ENCODE measurements at places on chromosomes 11 and 22.

DNA sequence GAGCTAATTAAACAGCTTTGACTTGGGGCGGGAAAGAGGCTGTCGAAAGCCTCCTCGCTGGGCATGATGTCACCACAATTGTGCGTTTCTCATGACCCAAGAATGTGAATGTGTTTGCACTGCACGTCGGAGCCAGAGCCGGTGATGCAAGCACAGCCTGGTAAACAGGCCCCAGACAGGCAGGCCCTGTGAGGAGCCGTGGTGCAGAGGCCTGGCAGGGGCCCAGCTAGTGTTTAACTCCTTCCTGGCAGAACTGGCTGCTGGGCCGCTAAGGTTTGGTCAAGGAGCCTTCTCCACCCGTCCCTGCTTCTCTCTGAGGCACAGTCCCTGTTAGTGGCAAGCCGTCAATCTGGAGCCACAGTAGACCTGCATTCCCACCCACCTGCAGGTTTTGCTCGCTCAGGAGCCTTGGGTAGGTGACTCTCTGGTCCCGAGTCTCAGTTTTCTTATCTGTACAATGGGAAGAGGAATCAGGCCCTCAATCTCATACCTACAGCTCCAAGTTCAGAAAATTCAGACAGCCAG is 25.4 kb upstream of the SMTN start:
- no peak for DNase-seq

- DNase-seq = no peak
Measured at GRCh38 chr22:19117111-19117512, 5.1 kb downstream of the DGCR2 start.

DNA sequence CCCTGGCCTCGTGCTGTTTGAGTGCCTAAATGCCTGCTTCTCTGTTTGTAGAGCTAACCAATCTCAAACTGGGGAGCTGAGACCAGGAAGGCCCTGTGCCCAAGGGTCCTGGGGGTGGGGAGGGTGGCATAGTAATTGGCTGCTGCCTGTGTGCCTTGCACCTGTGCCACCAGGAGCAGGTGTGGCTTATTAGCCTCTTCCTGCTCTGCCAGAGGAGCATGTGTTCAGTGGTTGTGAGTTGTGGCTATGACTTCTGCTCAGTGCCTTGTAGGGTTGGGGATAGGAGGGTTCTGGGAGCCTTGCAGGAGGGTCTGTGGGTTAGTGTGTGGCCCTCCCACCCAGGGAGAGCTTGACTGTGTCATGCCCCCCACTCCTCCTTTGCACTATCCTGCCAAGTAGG is 109.2 kb downstream of the ZBTB16 start:
- DNase-seq = no peak

GRCh38 chr11:123640029-123640428 is 14.4 kb downstream of the SCN3B start:
- no peak for DNase-seq

DNA sequence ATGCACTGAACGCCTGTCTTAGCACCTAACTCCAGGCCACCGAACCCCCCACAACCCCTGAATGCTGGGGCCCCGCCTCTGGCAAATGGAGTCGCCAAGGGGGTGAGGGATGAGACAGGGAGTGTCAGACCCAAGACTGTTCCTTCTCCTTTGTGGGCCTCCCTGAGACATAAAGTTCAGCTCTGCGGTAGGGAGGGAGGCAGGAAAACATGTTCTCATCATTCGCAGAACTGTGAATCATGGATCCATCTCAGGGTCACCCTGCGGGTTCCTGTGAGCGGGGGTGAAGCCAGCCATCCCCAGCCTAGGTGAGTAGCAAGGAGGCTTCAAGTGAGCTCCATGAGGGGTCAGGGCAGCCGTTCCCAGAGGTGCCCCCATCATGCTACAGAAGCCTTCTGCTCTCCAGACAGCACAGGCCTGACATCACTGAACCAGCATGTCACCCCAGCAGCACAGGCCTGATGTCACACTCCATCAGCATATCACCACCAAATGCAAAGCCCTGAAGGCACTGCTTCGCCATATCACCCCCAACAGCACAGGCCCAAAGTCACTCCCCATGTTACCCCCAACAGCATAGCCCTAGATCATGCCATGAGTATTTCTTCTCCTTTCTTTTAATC is 27.2 kb downstream of the TMPRSS6 start:
- DNase-seq = no peak

GRCh38 chr11:83073258-83073657 is 1.6 kb upstream of the RAB30 start:
- no peak for DNase-seq

GRCh38 chr11:34495239-34495723 is 18.3 kb downstream of the ELF5 start:
- DNase-seq = no peak

- no peak for DNase-seq
Measured at GRCh38 chr22:19176732-19177131, 1.8 kb downstream of the SLC25A1 start.
